CD4-positive, alpha-beta T cell treated with Interleukin-4 for 1 hour (primary cell): ENCODE measurements at places on chromosomes 2 and 18.

DNA sequence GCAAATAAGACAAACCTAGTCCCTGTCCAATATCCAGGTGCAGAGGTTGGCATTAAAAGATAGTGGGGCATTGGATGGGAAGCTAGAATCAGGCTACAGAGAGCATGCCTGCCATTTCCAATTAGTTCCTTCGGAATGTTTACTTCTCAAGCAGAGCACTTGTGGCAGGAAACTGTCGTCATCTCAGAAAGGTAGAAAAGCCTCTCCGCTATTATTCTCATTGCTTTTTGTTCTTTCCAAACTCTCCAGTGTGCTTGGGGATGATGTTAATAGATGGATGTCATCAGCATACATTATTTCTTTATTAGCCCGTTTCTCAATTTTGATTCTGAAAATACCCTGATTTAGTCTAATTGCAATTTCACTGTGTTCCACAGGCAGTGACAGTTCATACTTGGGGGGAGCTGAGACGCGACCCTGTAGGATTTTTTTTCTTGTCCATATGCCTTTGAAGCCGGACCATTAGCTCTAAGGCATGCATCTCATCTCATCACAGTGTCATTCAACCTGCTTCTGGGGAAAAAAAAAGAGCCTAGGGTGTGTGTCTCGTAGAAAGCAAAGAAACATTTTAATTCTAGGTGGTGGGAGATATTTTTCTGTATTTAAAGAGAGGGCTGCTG, 7.7 kb downstream of the ASB18 start:
- no peak for DNase-seq

- no peak for DNase-seq
Observed at GRCh38 chr2:164127971-164128527, 392.2 kb upstream of the FIGN start.

GRCh38 chr2:241849616-241850543, 8.8 kb downstream of the PDCD1 start:
- DNase-seq = no peak

GRCh38 chr2:184689638-184690037, 91.3 kb downstream of the ZNF804A start:
- DNase-seq = no peak

DNA sequence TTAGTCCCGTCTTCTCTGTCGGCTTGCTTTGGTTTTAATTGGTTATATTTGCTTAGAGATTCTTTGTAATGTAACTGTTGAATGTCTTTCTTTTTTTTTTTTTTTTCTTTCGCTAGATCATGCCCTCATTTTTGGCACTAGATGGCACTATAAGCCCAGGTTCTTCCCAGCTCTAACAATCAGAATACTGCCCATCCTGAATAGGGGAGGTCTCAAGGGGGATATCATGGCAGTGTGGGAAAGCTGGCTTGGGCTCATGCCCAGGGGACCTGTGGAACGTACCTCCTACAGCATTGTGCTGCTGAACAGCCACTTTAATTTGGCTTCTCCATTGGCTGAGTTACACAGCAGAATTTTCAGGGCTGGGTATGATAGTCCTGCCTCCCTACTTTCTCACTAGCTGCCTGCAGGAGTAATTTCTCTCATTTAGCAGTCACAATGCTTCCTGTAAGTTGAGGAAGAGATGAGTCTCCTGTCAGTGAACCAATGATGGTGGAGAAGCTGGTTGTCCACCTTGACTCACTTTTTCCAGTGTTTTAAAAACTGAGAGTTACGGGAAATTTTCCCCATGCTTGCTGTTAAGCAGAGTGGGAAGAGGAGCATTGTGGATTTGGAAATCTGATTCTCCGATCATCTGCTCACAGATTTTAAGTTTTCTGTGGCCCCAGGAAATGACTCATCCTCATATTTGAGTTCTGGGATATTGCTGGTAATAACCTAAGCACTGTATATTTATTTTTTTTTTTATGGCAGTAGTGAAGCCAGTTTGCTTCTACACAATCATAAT, 47.2 kb downstream of the RAD51AP2 start:
- DNase-seq = no peak

GRCh38 chr18:72675394-72675793, 131.3 kb upstream of the CBLN2 start:
- no peak for DNase-seq

GRCh38 chr2:172655091-172655837, 80.4 kb upstream of the RAPGEF4 start:
- no peak for DNase-seq

DNA sequence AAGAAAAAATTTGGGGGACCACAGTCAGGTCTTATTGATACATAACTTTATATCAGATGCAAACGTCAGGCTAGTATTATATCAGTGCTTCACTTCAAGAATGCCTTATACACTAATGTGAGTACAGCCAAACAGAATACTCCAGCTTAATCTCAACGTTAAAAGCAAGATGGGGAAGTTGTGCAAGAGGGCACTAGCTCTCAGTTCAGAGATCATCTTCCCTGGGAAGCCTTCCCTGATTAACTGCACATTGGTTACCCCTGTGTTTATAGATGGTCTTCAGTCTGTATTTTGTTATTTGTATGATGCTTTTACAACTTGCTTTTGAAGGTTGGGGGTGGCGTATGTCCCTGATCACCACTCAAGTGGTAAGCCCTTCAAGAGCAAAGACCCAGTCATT, 11.4 kb downstream of the EPAS1 start:
- DNase-seq = no peak

DNA sequence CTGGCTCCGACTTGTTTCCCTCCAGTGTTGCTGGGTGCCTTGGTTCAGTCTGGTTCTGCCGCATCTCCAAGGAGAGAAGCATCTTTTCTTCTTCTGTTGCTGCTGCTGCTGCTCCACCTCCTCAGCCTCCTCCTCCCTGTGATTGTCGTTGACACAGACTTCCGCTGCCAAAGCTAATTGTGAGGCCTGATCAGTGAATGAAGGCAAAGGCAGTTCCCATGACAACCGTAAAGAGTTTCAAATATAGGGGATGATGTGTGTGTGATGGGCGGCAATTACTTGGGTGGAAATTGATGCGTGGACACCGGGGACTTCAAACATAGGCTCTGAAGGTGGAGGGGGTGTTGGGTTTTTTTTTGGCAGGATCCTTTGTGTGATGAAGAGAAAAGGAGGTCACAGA, 13.7 kb downstream of the TET3 start:
- peak; percentile 55 for DNase-seq

GRCh38 chr2:159137511-159138241, 148.8 kb downstream of the WDSUB1 start:
- no peak for DNase-seq

DNA sequence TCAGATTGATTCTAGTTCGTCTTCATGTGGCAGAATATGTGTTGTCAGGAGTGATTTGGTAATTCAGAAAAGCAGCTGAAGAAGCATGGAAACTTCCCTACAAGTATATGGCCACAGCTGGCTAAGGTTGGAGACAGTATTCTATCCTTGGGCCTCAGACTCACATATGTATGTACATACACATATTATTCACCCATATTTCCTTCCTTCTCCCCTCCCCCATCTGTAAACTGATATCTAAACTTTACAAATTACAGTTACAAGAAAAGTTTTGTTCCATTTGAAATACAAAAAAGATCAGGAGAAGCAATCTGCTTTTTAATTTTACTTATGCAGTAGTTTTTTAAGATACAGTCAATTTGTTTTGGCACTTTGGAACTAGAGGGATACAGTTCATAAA, 3.1 kb downstream of the SP3 start:
- DNase-seq = no peak

DNA sequence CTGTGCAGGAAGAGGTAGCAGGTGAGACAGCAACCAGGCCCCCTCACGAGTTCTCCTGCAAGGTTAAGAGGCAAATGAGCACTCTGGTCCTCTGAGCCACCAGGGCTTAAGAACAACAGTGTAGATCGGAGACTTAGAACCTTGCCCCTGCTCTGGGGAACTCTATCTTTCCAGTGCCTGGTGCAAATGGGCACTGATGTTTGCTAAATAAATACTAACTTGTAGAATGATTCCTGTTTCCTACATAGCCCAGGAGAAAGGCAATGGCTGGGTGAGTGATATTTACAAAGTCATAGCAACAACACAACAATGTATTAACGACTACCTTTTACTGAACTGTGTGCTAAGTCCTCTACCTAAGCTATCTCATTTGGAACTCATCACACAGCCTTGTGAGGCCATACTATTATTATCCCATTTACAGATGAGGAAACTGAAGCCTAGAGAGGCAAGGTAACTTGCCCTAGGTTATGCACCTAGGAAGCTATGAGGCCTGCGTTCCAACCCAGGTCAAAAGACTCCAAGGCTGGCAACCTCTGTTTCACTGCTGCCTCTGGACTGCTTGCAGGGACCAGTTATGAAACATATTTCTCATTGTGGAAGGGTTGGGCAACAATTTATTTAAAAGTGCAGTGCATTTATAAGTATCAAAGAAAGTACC, 4.3 kb downstream of the ATP8B1 start:
- DNase-seq = no peak

GRCh38 chr18:78241535-78242253, 737.9 kb upstream of the SALL3 start:
- no peak for DNase-seq

DNA sequence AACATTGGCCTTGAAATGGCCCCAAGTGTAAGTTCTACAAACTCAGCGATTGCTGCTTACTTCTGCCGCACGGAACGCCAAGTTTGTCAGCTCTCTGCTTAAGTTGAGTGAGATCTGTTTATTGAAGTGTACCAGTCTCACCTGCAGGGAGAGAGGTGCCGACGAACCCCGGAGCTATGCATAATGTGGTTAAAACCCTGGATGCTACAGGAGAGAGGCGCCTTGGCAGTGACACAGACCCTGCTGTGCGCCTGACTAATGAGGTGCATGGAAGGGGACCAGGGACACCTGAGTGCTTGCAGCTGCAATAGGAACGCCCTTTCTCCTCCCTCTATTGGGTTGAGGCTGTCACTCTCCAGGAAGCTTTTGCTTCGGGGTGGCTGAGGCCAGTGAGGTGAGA, 979 bp downstream of the SLC9A2 start:
- DNase-seq = no peak

GRCh38 chr2:48906633-48907032, 151.1 kb upstream of the LHCGR start:
- DNase-seq = no peak

DNA sequence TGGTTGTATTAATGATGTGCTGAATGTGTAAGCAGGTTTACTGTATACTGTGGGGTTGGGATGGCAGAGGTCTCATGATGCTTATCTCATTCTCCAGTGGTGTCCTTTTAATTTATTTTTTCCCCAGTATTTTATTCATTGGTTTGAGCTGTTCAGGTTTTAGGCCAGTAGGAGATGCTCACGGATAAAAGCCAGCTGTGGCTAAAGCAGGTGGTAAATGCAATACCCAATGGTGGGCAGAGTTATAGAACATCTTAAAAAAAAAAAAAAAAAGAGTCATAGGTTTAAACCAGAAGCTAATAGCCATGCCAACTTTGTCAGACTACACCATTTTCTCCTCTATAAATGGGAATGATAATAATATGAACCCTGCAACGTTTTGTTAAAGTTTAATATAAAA, 57.8 kb upstream of the NEUROD1 start:
- DNase-seq = no peak

- no peak for DNase-seq
Observed at GRCh38 chr2:213046431-213046830, 105.0 kb downstream of the IKZF2 start.

DNA sequence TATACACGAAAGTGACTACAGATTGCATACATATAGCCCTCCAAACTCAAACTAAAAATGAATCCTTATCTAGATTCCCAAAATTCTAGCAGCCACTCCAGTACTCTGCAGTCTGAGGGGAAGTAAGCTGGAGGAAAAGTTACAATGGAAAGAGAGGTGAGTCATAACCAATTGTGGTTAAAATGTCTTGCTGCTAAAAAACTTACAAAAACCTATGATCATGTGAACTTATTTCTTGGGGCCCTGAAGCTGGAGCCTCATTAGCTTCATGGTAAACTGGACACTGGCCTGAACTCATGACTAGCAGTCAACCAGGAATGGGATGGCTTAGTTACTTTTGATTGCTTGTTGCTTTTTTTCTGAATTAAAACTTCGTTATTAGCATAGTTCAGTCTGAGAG, 175.9 kb downstream of the SLC4A3 start:
- no peak for DNase-seq

GRCh38 chr2:201072201-201072530, 365 bp downstream of the NDUFB3 start:
- DNase-seq = no peak

GRCh38 chr2:172806996-172807395, 71.4 kb downstream of the RAPGEF4 start:
- no peak for DNase-seq

DNA sequence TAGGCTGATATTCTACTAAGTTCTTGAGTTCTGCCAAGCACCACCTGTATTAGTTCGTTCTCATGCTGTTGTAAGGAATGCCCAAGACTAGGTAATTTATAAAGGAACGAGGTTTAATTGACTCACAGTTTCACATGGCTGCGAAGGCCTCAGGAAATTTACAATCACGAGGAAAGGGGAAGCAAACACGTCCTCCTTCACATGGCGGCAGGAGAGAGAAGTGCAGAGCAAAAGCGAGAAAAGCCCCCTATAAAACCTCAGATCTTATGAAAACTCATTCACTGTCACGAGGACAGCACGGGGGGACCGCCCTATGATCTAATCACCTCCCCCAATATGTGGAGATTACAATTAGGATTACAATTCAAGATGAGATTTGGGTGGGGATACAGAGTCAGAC, 47.7 kb upstream of the YWHAQ start:
- no peak for DNase-seq

GRCh38 chr2:102063941-102064678, 72.3 kb downstream of the IL1R2 start:
- peak; percentile 67 for DNase-seq

- DNase-seq = no peak
Observed at GRCh38 chr2:24721470-24721869, 71.7 kb downstream of the PTRHD1 start.

DNA sequence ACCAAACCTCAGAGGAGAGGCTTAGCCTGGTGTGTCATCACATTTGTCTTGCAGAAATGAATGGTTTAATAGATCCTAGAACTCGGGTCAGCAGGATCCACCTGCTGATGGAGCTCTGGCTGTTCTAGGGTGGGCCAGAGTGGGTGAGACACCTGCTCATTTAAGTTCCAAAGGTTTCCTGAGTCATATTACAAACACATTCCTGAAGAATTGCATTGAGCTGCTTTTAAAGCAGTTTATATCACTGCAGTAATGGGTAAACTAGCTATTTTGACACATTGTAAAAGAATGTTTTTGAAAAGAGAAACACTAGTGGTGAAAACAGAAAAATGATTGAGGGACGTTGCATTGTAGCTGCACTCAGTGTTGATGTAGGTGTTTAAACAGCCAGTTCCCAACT, 175.3 kb upstream of the TCF4 start:
- no peak for DNase-seq

DNA sequence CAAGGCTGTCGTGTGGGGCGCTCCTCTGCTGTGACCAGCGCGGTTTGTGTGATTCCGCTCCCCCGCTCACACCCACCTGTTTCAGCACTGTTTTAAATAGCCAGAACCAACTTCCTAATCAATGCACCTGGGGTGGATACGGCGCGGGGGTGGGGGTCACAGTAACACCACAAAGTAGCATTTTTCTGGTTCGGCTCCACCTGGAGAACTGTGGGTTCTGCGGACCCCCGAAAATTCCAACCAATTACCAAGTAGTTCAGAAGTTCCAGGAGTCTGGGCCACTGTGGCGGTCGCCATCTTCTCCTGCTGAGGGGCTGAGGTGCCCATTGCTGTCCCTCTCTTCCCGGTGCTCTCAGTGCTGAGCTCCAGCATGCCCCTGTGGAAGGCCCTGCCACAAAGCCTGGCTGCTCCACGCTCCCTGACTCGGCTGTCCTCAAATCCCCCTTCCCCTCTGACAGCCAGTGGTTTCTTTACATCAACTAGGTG, 79.4 kb downstream of the GFPT1 start:
- DNase-seq = no peak
